ENCODE measurements at places on chromosomes 7 and 10. TPM values are rescaled to one million over a fixed set of nuclear protein-coding genes. Genes with fewer than 3 reads are reported as not detected.

DNA sequence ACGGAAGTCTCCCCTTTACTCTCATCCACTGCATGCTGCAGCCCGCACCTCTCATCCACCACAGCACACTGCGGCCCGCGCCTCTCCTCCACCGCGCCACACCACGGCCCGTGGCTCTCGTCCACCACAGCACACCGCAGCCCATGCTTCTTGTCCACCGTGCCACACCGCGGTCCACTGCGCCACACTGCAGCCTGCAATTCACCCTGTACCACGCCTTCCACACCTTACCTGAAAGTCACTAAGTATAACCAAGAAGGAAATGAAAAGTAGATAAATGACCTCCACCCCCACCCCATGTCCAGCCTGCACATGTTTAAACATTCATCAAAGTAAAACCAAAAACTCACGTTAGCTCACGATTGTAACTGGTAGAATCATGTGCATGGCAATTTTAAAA lies 176.1 kb downstream of the DIP2C start:
- H3K4me1 ChIP-seq = peaks cover 4% of the 10 kb centered on the region
- H3K36me3 ChIP-seq = no peaks in the 10 kb centered on the region
- H3K27ac ChIP-seq = no peak overlapping the region
- no peaks in the 10 kb centered on the region for H3K27me3 ChIP-seq

DNA sequence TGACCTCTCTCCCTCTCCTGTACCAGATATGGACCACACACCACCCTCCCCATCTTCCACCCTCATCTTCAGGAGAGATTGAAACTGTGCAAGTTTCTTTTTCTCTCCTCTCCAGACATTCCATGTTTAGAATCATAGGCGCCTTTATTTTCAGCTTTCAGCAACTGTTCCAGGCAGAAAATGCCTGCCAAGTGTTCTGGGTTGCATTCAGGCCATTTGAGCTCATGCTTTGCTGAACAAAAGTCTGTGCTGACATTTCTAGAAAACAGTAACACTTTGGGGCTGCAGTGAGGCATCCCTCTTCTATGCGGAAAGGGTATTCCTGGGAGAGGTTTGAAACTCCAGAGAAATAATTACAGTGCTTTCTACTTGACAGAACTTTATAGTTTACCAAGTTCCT lies 361.7 kb downstream of the GPAM start:
- no peak for DNase-seq
- H3K4me3 ChIP-seq = no peak overlapping the region
- H3K36me3 ChIP-seq = no peaks in the 10 kb centered on the region
- no peaks in the 10 kb centered on the region for H3K4me1 ChIP-seq

GRCh38 chr10:94035982-94036765 lies 42.4 kb downstream of the PLCE1 start:
- H3K36me3 ChIP-seq = no peaks in the 10 kb centered on the region
- no peak overlapping the region for H3K27ac ChIP-seq
- DNase-seq = no peak
- H3K4me3 ChIP-seq = no peak overlapping the region
- H3K27me3 ChIP-seq = no peaks in the 10 kb centered on the region

- H3K27ac ChIP-seq = no peak overlapping the region
- no peak overlapping the region for H3K4me3 ChIP-seq
- H3K36me3 ChIP-seq = no peaks in the 10 kb centered on the region
These were observed 247.3 kb downstream of the GATA3 start for GRCh38 chr10:8301831-8302230.

DNA sequence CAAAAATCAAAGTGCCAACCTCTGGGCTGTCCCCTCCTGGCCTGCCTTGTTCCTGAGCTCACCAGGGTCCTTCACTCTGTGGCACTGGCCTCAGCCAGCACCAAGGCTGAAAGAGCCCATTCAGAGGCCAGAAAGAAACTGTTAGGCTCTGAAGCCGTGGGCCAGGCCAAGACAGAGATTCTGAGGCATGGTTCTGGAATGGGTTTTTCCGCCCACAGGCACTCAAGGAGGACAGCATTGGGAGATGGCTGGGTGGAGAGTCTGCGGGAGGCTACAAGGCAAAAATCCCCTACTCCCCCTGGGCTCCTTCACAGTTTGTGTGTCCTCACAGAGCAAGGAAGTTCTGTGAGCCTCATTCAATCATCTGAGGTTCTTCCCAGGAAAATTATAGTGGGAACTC lies 31.7 kb downstream of the GRIFIN start:
- H3K27me3 ChIP-seq = no peaks in the 10 kb centered on the region
- H3K27ac ChIP-seq = no peak overlapping the region
- no peaks in the 10 kb centered on the region for H3K36me3 ChIP-seq
- DNase-seq = no peak

- H3K4me1 ChIP-seq = peaks cover 11% of the 10 kb centered on the region
- no peak overlapping the region for H3K27ac ChIP-seq
- no peak overlapping the region for H3K4me3 ChIP-seq
- DNase-seq = no peak
These were observed 112.7 kb downstream of the REEP3 start for GRCh38 chr10:63633677-63634487.

- DNase-seq = no peak
- H3K27ac ChIP-seq = no peak overlapping the region
- no peaks in the 10 kb centered on the region for H3K27me3 ChIP-seq
These were observed 10.8 kb upstream of the HOXA2 start for GRCh38 chr7:27112955-27113949.

GRCh38 chr10:35136263-35136815 lies 9.7 kb downstream of the CREM start:
- H3K4me1 ChIP-seq = peaks cover 47% of the 10 kb centered on the region
- no peak for DNase-seq
- no peaks in the 10 kb centered on the region for H3K36me3 ChIP-seq
- no peaks in the 10 kb centered on the region for H3K27me3 ChIP-seq
- no peak overlapping the region for H3K4me3 ChIP-seq

DNA sequence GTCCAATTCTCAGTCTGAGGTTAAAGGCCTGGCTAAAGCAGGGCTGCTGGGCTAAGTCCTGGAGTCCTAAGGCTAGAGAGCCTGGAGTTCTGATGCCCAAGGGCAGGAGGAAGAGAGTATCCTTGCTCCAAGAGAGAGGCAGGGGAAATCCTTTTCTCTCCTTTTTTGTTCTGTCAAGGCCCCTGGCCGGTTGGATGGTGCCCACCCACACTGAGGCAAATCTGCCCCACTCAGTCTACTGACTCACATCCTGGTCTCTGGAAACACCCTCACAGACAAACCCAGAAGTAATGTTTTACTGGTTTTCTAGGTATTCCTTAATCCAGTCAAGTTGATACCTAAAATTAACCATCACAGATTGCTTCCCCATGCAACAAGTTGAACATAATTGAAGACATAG lies 23.0 kb downstream of the ZNF518A start:
- no peaks in the 10 kb centered on the region for H3K4me1 ChIP-seq
- H3K27me3 ChIP-seq = no peaks in the 10 kb centered on the region
- H3K27ac ChIP-seq = no peak overlapping the region

DNA sequence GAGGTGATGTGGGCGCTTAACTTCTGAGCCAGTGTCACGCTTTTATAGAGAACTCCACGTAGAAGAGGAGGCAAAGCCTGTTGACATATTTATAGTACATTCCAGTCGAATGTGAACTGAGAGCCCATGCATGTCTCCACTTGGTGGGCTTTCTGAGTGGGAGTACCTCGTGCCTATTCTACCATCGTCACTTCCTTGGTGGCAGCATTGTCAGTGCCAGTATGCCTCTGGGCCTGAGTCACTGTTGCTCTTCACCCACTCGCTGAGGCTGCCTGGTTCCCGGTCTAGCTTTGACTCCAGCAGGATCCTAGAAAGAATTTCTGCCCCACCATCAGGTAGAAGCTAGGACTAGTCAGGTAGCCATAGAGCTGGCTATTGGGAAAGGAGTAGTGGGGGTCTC lies 30.0 kb upstream of the CDH23 start:
- no peaks in the 10 kb centered on the region for H3K36me3 ChIP-seq
- DNase-seq = no peak

GRCh38 chr10:122878799-122879338 lies 512 bp downstream of the FAM24B start:
- peak overlapping the region; percentile 68 for H3K27ac ChIP-seq
- no peaks in the 10 kb centered on the region for H3K36me3 ChIP-seq
- H3K4me3 ChIP-seq = peak overlapping the region; percentile 79
- H3K27me3 ChIP-seq = no peaks in the 10 kb centered on the region
- peak; percentile 38 for DNase-seq

GRCh38 chr7:99824091-99824490 lies 3.7 kb upstream of the CYP3A43 start:
- DNase-seq = no peak
- H3K4me3 ChIP-seq = no peak overlapping the region
- no peaks in the 10 kb centered on the region for H3K4me1 ChIP-seq
- H3K36me3 ChIP-seq = no peaks in the 10 kb centered on the region
- H3K27ac ChIP-seq = no peak overlapping the region

GRCh38 chr7:91876391-91877133 lies 3.9 kb downstream of the MTERF1 start:
- DNase-seq = no peak
- H3K27me3 ChIP-seq = no peaks in the 10 kb centered on the region
- no peak overlapping the region for H3K27ac ChIP-seq
- peaks cover 26% of the 10 kb centered on the region for H3K4me1 ChIP-seq
- H3K36me3 ChIP-seq = peaks cover 4% of the 10 kb centered on the region
- H3K4me3 ChIP-seq = no peak overlapping the region

GRCh38 chr7:37445790-37446189 lies 2.9 kb downstream of the ELMO1 start:
- no peak overlapping the region for H3K27ac ChIP-seq
- H3K4me3 ChIP-seq = no peak overlapping the region
- H3K4me1 ChIP-seq = peaks cover 74% of the 10 kb centered on the region
- no peaks in the 10 kb centered on the region for H3K36me3 ChIP-seq
- no peaks in the 10 kb centered on the region for H3K27me3 ChIP-seq

C10orf105 gene
- 0.12 TPM for total RNA-seq

FGL2 gene
- 4.5 TPM for total RNA-seq

LLCFC1 gene
- total RNA-seq = not detected

C7orf33 gene
- total RNA-seq = not detected

ANKRD1 gene
- not detected for total RNA-seq

PTPRN2 gene
- total RNA-seq = 1.7 TPM

KIAA1549 gene
- 0.11 TPM for total RNA-seq

ATRNL1 gene
- not detected for total RNA-seq

DNAJB9 gene
- 49.3 TPM for total RNA-seq

ACBD7 gene
- not detected for total RNA-seq

KNDC1 gene
- total RNA-seq = 1.4 TPM

PKD2L1 gene
- not detected for total RNA-seq

ACBD5 gene
- total RNA-seq = 24.9 TPM

CALML3 gene
- total RNA-seq = not detected

Measured in CD4-positive, alpha-beta memory T cell (primary cell).